Ovary (tissue), 10 donors: ENCODE measurements at places on chromosomes 12 and 14.

GRCh38 chr12:77685901-77686300 is 144.8 kb upstream of the NAV3 start:
- DNase-seq: no peak

GRCh38 chr14:34450542-34450915 is 11.5 kb downstream of the SPTSSA start:
- no peak for DNase-seq

DNA sequence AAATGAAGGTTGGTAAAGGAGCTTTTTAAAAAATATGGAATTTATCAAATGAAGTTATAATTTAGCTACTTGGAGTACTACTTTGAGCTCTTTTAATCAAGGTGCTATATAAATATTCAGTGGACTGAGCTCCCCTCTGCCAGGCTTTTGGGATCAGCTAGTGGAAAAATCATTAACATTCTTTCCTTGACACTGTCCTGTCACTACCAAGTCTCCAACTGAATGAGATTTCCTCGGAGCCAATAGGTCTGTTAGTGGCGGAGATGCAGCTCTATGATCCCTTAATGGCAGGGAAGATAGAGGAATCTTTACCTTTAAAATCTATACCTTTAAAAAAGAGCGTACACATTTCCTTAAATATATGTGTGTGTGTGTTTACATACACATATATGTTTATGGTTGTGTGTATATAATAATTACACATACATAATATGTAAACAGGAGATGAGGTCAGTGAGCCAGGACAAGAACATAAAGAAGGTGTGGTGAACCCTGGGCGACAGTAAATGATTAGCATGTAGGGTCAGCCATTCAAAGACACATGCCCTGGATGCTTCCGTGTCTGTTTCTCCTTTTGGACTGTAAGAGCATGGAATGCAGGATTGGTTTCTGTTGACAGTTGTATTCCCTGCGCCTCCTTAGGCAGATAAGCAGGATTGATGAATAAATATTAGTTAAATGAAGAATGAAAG is 47.7 kb upstream of the ATP2A2 start:
- no peak for DNase-seq

DNA sequence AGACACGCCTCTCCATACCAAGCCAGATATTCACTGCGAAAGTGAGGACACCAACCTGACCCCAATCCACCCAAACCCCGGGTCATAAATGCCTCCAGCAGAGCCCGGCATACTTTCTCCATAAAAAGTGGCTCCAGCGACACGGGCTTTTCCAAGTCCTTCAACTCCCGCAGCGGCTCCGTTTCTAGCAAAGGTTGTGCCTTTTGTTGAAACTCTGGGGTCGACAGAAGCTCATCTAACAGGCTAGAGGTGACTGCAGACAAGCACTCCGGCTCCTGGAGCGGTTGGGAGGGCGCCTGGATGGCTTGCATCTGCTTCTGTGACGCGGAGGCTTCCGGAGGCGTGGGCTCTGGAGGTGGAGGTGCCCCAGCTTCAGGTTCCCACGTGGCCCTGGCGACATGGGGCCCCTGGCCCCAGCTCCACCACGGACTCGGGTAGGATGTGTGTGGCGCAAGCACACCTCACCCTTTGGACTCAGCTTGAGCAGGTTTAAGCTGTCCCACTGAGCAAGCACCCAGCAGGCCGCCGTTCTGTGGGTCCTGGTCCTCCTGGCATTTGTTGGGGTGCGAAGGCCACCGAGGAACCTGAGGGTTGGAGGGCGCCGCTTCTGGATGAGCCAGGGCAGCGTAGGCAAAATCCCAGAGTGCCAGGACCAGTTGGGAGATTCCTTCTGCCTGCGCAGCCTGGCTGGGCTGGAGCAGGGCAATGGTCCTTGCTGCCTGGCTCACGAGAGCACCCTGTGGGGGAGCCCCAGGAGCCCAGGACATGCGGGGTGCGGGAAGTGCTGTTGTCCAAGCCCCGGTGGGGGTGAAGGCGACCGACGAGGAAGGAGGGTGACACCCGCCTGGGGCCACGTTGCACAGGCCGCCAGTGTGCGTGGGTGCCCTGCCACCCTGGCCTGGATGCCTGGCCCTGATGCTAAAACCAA is 186.3 kb downstream of the ALG10 start:
- DNase-seq: no peak

DNA sequence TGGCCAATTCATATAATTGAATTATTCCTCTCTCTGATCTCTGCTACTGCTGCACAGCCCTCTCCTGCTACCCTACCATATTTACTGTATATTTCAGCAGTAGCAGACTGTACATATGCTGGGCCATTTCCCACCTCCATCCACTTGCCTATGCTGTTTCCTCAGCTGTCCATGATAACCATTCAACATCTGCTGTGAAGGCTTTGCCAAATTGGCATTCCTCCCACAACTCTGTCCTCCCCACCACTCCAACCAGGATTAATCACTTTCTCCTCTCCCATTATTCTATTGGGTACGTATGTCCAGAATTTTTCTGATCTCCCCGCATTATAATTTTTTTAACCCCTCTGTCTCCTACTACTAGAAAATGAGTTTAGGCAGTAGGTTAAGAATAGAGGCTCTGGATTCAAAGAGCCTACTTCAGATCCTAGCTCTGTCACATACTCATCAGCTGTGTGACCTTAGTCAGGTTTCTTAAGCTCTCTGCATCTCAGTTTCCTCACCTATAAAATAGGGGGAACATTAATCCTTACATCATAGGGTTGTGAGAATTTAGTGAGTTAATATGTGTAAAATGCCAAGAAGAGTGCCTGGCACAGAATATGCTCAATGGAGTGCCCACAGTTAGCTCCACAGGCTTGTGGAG is 123.3 kb downstream of the KICS2 start:
- DNase-seq: peak; percentile 40

DNA sequence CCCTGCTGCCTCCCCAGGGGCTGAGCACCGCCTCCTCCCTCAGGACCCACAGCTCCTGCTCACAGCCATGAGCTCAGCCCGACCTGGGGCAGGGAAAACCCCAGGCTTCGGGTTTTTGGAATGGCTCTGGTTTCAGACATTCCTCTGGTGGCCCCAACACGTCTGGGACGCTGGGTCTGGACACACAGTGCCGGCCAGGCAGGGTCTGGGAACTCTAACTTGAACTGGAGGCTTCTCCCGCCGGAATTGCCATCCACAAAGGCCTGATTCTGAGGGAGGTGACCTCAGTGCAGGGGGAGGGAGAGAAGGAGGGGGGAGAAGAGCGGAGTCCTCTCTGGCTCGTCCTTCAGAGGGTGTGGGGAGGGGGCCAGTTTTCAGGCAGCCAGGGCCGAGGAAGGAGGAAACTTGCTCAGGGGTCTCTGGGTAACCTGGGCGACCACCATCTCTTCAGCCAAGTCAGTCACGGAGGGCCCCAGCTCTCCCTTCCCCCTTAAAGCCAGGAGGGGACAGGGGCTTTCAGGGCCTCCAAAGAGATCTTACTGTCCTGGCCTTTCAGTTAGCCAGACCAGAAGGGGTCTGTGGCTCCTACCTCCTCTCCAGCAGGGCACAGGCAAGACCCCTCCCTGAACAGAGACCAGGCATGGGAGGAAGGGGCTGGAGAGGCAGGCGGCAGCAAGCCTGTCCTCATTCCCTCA is 19.4 kb downstream of the NCKAP5L start:
- peak; percentile 40 for DNase-seq

- DNase-seq: no peak
Measured at GRCh38 chr12:11729008-11729407, 79.5 kb downstream of the ETV6 start.

DNA sequence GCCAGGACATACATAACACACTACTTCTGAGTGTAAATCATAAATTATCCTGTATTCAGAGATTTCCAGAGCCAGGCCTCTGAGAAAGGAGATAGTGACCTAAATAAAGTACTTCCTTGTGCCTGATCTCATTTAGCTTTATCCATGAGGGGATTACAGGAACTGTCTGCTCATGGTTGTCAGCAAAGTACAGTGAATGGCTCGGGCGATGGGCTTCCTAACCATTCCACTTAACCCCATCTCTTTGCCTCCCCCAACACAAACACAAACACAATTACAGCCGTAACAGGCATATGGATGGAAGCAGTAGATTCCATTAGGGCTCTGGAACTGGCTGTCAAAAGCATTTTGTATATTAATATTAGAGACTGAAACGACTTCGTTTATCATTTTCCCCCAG is 206.7 kb upstream of the CPNE8 start:
- DNase-seq: no peak

GRCh38 chr14:105527826-105528585 is 1.6 kb downstream of the TMEM121 start:
- DNase-seq: peak; percentile 80

DNA sequence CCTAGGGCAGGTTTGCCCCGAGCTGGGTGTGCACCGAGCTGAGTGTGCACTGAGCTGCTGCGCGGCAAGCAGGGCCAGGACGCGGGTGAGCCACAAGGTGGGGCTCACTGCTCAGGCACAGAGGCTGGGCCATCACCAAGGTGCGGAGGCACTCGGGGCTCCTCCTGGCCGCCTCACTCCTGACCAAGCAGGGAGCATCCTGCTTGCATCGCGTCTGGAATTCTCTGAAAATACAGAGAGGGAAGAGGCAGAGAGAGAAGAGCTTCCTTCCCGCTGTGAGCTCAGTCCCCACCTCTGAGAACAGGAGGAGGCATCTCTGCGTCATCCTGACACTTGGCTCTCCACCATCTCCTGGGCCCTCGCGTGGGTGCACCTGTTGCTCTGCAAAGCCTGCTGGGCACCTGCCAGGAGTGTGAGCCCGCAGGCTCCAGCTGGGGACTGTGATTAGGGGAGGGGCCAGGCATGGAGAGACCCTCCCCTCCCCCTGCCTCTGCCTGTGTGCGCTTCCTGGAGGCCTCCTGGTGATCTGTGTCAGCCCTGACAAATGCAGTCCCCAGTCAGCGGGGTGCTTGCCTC is 116.3 kb downstream of the GLT1D1 start:
- no peak for DNase-seq

- no peak for DNase-seq
Measured at GRCh38 chr12:100733817-100734593, 60.6 kb upstream of the ANO4 start.

GRCh38 chr12:72278894-72279293 is 6.7 kb downstream of the TRHDE start:
- DNase-seq: no peak

DNA sequence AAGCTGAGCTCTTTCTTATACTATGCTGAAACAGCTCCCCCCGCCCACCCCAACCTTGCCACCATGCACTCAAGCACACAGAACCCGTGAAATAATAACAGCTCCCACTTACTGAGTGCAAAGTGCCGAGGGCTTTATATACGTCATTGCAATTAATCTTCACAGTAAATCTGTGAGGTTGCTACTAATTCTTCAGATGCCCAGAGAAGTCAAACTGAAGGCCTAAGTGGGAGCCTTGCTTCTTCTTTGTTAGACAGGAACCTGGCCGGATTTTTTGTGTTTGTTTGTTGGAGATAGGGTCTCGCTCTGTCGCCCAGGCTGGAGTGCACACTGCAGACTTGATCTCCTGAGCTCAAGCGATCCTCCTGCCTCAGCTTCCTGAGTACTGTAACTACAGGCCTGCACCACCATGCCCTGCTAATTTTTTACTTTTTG is 34.0 kb downstream of the VCPKMT start:
- no peak for DNase-seq

DNA sequence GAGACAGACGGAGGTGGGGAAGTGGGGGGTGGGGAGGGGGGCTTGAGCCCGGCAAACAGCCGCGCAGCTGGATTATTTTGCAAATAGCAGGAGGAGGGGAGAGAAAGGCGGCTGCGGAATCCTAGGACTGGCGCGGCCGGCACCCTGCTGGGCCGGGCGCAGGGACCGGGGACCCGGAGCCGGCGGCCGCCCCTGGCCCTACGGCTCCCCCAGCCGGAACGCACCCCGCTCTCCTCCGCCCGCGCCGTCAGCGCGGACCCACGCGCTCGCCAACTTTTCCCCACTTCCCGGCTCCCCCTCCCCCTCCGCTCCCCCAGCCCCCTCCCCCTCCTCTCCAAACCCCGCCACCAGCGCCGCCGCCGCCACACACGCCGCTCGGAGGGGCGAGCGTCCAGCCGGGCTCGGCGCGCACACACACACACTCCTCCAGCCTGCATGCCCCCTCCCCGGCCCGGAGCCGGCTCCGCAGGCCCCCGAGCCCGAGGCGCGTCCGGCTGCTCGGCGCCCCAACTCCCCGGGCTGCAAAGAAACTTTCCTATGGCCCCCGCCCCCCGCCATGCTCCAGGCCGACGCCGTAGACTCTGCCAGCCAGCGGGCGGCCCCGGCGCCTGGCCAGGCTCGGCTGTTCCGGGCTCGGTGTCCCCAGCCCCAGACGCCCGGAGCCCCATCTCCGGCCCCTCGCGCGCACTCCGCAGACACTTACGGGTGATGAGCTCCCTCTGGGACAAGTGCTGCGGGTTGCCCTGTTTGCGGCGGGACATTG is 1.4 kb downstream of the BCL11B start:
- no peak for DNase-seq

GRCh38 chr12:83145325-83145840 is 458.7 kb downstream of the TMTC2 start:
- DNase-seq: no peak

DNA sequence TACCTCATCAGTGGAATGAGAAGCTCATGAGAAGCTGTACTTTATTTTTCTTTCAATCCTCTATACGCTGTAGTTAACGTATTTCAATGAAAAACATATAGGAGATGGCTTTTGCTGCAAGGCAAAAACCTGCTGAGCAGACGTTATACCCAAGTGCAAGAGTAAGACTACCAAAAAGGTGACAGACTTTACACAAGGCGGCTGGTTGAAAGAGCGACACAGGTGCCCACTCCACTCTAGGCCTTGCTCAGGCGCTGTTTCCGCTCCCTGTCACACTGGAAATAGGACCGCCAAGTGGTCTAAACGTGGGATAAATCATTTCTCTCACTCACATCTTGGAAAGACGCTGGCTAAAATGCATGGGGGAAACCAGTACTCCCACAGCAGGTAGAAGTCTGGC is 54.5 kb downstream of the PPP2R5C start:
- DNase-seq: no peak

DNA sequence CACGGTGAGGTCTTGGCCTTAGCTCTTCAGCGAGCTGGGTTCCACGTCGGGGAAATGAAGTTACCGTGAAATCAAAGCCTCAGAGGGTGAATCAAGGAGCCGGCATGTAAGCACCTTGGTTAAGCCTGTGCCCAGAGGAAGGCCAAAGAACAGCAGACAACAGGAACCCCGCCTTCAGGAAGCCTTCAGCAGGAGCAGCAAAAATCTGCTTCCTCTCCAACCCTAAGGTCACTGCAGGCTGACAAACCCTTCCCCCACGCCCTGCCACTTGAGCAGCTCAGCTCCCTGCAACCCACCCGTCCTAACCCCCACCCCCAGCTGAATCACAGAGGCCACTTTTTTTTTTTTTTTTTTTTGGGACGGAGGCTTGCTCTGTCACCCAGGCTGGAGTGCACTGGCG is 72.9 kb upstream of the LTA4H start:
- DNase-seq: no peak

GRCh38 chr12:39831587-39832315 is 212.1 kb upstream of the ABCD2 start:
- no peak for DNase-seq

DNA sequence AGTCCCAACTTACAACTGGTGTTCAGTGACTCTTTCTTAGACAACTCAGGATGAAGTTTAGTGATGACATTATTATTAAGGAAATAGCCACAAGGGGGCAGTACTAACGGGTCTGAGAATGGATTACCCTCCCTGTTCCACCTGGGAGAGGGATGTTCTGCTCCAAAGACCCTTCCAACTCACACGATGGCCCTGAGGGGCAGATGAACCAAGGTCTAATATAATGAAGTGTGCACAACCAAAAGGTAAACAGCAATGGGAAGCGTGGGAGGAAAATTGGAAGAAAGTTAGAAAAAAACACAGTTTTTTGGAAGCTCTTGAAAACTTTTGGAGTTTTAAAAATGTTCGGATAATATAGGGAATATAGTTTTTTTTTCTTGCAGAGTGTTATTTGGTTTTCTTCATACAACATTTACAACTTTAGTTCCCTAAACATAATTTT is 24.0 kb downstream of the FGF6 start:
- no peak for DNase-seq

GRCh38 chr12:57759360-57759980 is 4.6 kb downstream of the MARCHF9 start:
- no peak for DNase-seq
